Smooth muscle cell of the pulmonary artery (primary cell): ENCODE measurements at places on chromosomes 16 and 17. TPM values are rescaled to one million over a fixed set of nuclear protein-coding genes. Genes with fewer than 3 reads are reported as not detected.

The PRSS8 gene
- not detected in 2 replicates for total RNA-seq

The TOP3A gene
- 19.7 and 24.7 TPM in 2 replicates for total RNA-seq

The CDK3 gene
- 2.3 and 3.4 TPM in 2 replicates for total RNA-seq

The PPY gene
- total RNA-seq, result not detected in 2 replicates

The STARD3 gene
- total RNA-seq, result 31.7 and 37.6 TPM in 2 replicates

The FOXN1 gene
- total RNA-seq, result not detected in 2 replicates

The CBX8 gene
- 2.3 and 2.8 TPM in 2 replicates for total RNA-seq

The COG1 gene
- total RNA-seq, result 27.0 and 32.7 TPM in 2 replicates

The KRT40 gene
- not detected in 2 replicates for total RNA-seq

The TNP2 gene
- not detected in 2 replicates for total RNA-seq

The MYL11 gene
- not detected in 2 replicates for total RNA-seq

The C17orf78 gene
- total RNA-seq, result not detected in 2 replicates

The ABCC3 gene
- 18.2 and 29.7 TPM in 2 replicates for total RNA-seq

The IRX3 gene
- 0.10 and 1.8 TPM in 2 replicates for total RNA-seq

The ZNF624 gene
- total RNA-seq, result 4.4 and 5.2 TPM in 2 replicates

The PABPN1L gene
- not detected in 2 replicates for total RNA-seq

The P4HB gene
- total RNA-seq, result 3,676 and 4,428 TPM in 2 replicates

The ZNF785 gene
- 10.2 and 10.6 TPM in 2 replicates for total RNA-seq

The GNAO1 gene
- total RNA-seq, result 0.17 and 0.52 TPM in 2 replicates

The ACSM3 gene
- total RNA-seq, result 0.65 and 0.69 TPM in 2 replicates

The ZPBP2 gene
- total RNA-seq, result not detected in 2 replicates
